ENCODE measurements at places on chromosomes 3 and 15. TPM values are rescaled to one million over a fixed set of nuclear protein-coding genes. Genes with fewer than 3 reads are reported as not detected.

Gene GP5
- total RNA-seq: not detected

Gene CD276
- 87.3 TPM for total RNA-seq

Gene ST6GAL1
- 2.3 TPM for total RNA-seq

Gene ACKR4
- not detected for total RNA-seq

Gene ZFYVE19
- 10.6 TPM for total RNA-seq

Gene GLDN
- total RNA-seq: 0.43 TPM

Gene ATOSA
- total RNA-seq: 3.2 TPM

All from SJCRH30 (cell line).